ENCODE measurements at places on chromosomes 12 and 14. TPM values are rescaled to one million over a fixed set of nuclear protein-coding genes. Genes with fewer than 3 reads are reported as not detected.

The GALNT6 gene
- total RNA-seq, result 0.74 TPM

The ZNF84 gene
- total RNA-seq, result 26.7 TPM

The SLC41A2 gene
- total RNA-seq, result 32.3 TPM

The KIAA0586 gene
- 22.5 TPM for total RNA-seq

The DPF3 gene
- 16.3 TPM for total RNA-seq

The PTPRO gene
- 0.57 TPM for total RNA-seq

The PRICKLE1 gene
- total RNA-seq, result 15.6 TPM

The PLEKHG3 gene
- total RNA-seq, result 8.2 TPM

The SERPINA10 gene
- total RNA-seq, result not detected

The HOXC12 gene
- not detected for total RNA-seq

The CCND2 gene
- total RNA-seq, result 57.6 TPM

The SALL2 gene
- total RNA-seq, result 5.3 TPM

The CLEC4C gene
- total RNA-seq, result not detected

The IFNG gene
- not detected for total RNA-seq

The KRT2 gene
- not detected for total RNA-seq

The MMP19 gene
- total RNA-seq, result 11.1 TPM

The SERPINA3 gene
- 13.6 TPM for total RNA-seq

The MYF6 gene
- not detected for total RNA-seq

The PRKD1 gene
- total RNA-seq, result 11.5 TPM

The BCL2L14 gene
- total RNA-seq, result not detected

The PTHLH gene
- total RNA-seq, result 1.6 TPM
